Astrocyte (in vitro differentiated cells and primary cell): ENCODE measurements at places on chromosomes 1 and 21. TPM values are rescaled to one million over a fixed set of nuclear protein-coding genes. Genes with fewer than 3 reads are reported as not detected.

The CNR2 gene
- not detected in 2 replicates for total RNA-seq

The RPTN gene
- 0.07 and 0.09 TPM in 2 replicates for total RNA-seq

DNA sequence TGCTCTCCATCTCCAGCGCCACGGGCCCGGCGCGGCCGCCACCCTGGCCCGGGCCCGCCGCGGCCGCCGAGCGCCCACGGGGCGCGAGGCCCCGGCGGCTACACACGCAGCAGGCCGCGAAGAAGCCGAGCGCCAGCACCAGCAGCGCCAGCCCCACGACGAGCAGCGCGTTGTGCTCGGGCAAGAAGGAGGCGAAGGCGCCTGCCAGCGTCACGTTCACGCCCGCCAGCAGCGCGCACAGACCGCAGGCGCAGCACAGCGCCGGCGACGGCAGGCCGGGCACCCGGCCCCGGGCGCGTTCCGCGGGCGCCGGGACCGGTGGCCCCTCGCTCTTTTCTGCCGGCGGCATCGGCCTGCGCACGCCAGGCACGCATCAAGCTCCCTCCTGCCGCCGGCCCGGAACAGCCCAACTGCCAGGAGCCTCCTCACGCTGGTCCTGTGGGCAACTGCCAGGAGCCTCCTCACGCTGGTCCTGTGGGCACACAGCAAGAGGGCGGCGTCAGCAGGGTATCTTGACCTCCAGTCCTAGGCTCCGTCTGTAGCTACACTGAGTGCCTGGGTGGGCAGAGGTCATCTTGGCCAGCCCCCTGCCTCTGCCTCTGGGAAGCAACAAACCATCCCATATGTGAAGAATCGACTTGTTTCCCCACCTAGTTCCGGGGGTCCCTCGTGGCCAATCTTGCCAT lies 18.1 kb downstream of the KNCN start:
- peaks cover 40% of the 10 kb centered on the region for H3K27me3 ChIP-seq
- no peaks in the 10 kb centered on the region for H3K36me3 ChIP-seq
- peak; percentile 45 for DNase-seq
- peaks cover 2% of the 10 kb centered on the region for H3K4me1 ChIP-seq
- peak overlapping the region; percentile 46 for H3K4me3 ChIP-seq

The KRTAP19-5 gene
- total RNA-seq: not detected in 2 replicates

The SAMD11 gene
- total RNA-seq: 6.0 and 9.5 TPM in 2 replicates

The SH3BGR gene
- total RNA-seq: 8.1 and 9.9 TPM in 2 replicates

DNA sequence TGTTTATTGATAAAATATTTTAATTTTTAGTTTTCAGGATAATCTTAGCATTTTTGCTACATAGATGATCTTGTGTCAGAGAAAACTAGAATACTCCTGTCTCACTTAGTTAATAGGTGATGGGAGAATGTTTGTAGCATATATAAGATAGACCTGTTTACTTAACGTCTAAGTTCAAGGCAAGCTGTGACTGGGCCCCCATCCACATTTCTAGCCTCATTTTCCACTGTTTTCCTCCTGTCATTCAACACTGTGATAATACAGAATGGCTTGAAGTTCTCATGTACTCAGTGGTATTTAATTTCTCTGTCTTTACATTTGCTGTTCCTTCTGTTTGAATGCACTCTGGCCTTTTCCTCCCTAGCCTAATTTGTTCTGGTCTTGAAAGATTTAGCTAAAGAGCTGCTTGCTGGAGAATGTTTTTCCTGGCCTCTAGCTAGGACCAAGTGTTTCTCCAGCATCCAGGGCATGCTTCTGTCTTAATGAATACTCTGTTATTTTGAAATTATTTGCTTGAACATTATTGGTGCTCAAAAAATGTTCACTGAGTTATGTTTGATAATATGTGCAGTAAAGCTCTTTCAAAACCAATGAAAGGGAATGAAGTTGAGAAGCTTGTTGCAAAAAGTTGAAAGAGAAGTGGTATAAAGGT lies 37.3 kb downstream of the USP25 start:
- H3K4me1 ChIP-seq: no peaks in the 10 kb centered on the region
- H3K27ac ChIP-seq: no peak overlapping the region
- no peaks in the 10 kb centered on the region for H3K27me3 ChIP-seq
- no peak for DNase-seq
- no peak overlapping the region for H3K4me3 ChIP-seq
